ENCODE measurements at places on chromosomes 3 and 15. TPM values are rescaled to one million over a fixed set of nuclear protein-coding genes. Genes with fewer than 3 reads are reported as not detected.
A peak's percentile ranks its signal among the peaks of the same experiment; 100 is the strongest.

- H3K27me3 ChIP-seq = no peaks in the 10 kb centered on the region
- H3K36me3 ChIP-seq = no peaks in the 10 kb centered on the region
- H3K4me3 ChIP-seq = no peak overlapping the region
- H3K27ac ChIP-seq = no peak overlapping the region
- no peaks in the 10 kb centered on the region for H3K4me1 ChIP-seq
Measured at GRCh38 chr15:95884276-95884675, 446.2 kb upstream of the NR2F2 start.

TMEM207 gene
- not detected for total RNA-seq

GRCh38 chr15:58966698-58967097 is 20.8 kb upstream of the RNF111 start:
- DNase-seq = no peak
- H3K27ac ChIP-seq = no peak overlapping the region
- H3K4me1 ChIP-seq = no peaks in the 10 kb centered on the region

DNA sequence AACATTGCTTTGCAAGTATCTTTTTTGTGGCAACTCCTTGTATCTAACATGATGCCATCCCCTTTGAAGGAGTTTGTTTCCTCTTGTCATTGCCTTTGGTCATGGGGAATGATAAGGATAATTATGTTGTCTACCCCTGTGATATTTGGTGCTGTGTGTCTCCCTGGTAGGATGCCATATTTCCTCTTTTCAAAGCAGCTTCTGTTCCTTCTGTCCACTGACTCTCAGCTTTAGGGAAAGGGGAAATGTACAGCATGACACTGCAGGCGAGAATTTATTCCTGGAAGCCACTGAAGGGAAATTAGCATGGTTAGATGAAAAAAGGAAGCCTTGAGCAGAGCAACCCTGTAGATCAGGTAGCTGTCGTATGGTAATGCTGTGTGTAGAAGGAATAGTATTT is 576.7 kb downstream of the CADM2 start:
- no peaks in the 10 kb centered on the region for H3K4me1 ChIP-seq
- no peak overlapping the region for H3K27ac ChIP-seq
- H3K4me3 ChIP-seq = no peak overlapping the region
- H3K36me3 ChIP-seq = no peaks in the 10 kb centered on the region

DNA sequence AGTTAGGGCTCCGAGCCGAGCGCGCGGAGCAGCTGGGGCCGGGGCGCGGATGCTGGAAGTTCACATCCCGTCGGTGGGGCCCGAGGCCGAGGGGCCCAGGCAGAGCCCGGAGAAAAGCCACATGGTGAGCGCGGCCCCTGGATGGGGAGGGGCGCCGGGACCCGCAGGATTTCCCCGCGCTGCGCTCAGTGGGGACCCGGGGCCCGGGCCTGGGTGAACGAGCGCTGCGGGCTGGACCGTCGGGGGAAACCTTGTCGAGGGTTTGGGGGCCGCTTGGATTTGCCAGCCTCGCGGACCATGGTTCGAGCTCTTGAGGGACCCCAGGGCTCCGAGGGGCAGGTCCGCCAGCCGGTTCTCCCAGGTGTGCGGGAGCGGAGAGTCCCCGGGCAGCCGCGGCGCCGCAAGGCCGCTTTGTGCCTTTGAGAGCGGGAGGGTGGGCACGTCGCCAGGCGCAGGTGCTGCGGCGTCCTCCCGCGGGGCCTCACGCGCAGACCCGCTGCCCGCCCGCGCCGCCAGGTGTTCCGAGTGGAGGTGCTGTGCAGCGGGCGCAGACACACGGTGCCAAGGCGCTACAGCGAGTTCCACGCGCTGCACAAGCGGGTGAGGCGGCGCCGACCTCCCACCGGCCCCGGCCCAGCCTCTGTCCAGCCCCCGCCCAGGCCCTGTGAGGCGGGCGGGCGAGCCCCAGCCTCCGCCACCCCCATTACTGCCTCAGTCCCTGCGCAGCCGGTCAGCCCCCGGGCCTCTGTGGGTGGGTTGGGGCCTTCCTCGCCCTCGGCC is at the start of gene SNX22:
SNX22 (plus strand) TSS at position 5 of the 780 bp plus-strand sequence; CDS start at position 50, 45 bp downstream.
- no peaks in the 10 kb centered on the region for H3K36me3 ChIP-seq
- peak; percentile 34 for DNase-seq
- H3K4me3 ChIP-seq = peak within 1 kb of the TSS; percentile 59
- no peak within 1 kb of the TSS for H3K27ac ChIP-seq

SLC28A1 gene
- total RNA-seq = 4.1 TPM

DNA sequence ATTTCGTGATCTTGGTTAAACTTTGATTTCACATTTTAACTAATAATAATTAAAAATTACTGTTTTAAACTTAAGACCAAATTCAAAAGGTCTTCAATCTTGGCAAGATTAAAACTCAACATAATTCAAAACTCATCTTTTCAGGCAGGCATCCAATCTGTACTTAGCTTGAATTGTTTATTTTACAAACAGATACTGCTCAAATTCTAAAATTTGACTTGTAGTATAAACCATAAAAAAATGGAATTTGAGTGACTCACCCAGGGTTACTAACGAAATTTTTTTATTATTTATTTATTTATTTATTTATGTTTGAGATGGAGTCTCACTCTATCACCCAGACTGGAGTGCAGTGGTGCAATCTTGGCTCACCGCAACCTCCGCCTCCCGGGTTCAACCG is 64.4 kb downstream of the GAP43 start:
- no peak overlapping the region for H3K4me3 ChIP-seq
- DNase-seq = no peak
- no peaks in the 10 kb centered on the region for H3K27me3 ChIP-seq
- no peak overlapping the region for H3K27ac ChIP-seq
- H3K4me1 ChIP-seq = no peaks in the 10 kb centered on the region
- H3K36me3 ChIP-seq = no peaks in the 10 kb centered on the region

GRCh38 chr3:169510693-169511010 is 152.9 kb downstream of the MECOM start:
- no peaks in the 10 kb centered on the region for H3K36me3 ChIP-seq
- no peaks in the 10 kb centered on the region for H3K4me1 ChIP-seq
- no peak for DNase-seq
- H3K4me3 ChIP-seq = no peak overlapping the region
- no peaks in the 10 kb centered on the region for H3K27me3 ChIP-seq
- H3K27ac ChIP-seq = no peak overlapping the region

GRCh38 chr3:58704745-58705144 is 38.2 kb upstream of the FAM3D start:
- no peaks in the 10 kb centered on the region for H3K4me1 ChIP-seq
- DNase-seq = no peak
- no peak overlapping the region for H3K4me3 ChIP-seq

SOX14 gene
- total RNA-seq = not detected

DNA sequence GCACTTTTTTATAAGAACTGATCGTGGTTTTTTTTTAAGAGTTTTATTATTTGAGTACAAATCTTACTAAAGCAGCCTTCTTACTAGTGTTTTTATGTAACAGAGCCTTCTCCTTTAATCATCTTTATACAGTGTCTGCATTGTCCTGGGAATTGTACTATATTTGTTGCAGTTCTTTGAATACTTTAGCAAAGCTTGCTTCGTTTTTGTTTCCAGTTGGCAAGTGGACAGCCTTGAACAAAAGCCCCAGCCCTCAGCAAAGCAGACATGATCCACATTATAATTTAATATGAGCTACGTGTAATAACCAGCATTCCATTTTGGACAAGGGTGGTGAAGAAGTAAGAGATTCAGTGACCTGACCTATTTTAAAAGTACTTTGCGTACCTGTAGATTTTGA is 112.2 kb upstream of the FLNB start:
- H3K36me3 ChIP-seq = no peaks in the 10 kb centered on the region
- H3K4me1 ChIP-seq = no peaks in the 10 kb centered on the region
- H3K27me3 ChIP-seq = no peaks in the 10 kb centered on the region
- H3K4me3 ChIP-seq = no peak overlapping the region
- H3K27ac ChIP-seq = no peak overlapping the region
- no peak for DNase-seq

DNA sequence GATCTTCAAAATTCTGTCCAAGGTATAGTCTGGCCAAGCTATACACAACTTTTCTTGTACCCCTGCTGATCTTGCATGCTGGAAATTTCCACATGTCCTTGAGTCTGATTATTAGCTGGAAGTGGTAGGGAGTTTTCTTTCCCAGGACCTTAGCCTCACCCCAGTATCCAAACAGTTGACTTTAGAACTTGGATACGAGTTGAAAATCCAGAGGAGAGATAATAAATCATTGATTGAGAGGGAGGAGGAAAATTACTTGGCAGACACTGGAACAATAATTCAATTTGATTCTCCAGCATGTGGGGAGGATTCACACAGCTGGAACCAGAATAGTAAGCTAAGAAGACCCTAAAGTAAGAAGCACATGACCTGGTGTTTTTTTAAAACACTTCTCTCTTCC is 116.4 kb downstream of the IL5RA start:
- H3K4me3 ChIP-seq = no peak overlapping the region
- no peaks in the 10 kb centered on the region for H3K27me3 ChIP-seq
- H3K27ac ChIP-seq = no peak overlapping the region
- H3K36me3 ChIP-seq = no peaks in the 10 kb centered on the region
- DNase-seq = no peak

PHLDB2 gene
- 66.0 TPM for total RNA-seq

GRCh38 chr15:70558406-70559264 is 204.7 kb downstream of the UACA start:
- H3K27ac ChIP-seq = peak overlapping the region; percentile 17
- no peaks in the 10 kb centered on the region for H3K4me1 ChIP-seq
- DNase-seq = no peak

GRCh38 chr3:190000187-190000860 is 120.4 kb downstream of the P3H2 start:
- H3K27me3 ChIP-seq = no peaks in the 10 kb centered on the region
- DNase-seq = no peak
- H3K27ac ChIP-seq = no peak overlapping the region
- no peaks in the 10 kb centered on the region for H3K4me1 ChIP-seq
- no peaks in the 10 kb centered on the region for H3K36me3 ChIP-seq
- H3K4me3 ChIP-seq = no peak overlapping the region

GRCh38 chr3:62131620-62132019 is 241.7 kb downstream of the FEZF2 start:
- H3K27ac ChIP-seq = no peak overlapping the region
- H3K36me3 ChIP-seq = no peaks in the 10 kb centered on the region
- no peak overlapping the region for H3K4me3 ChIP-seq
- no peaks in the 10 kb centered on the region for H3K4me1 ChIP-seq
- no peak for DNase-seq

GRCh38 chr15:62503451-62503850 is 338.4 kb upstream of the C2CD4B start:
- H3K27me3 ChIP-seq = no peaks in the 10 kb centered on the region
- no peaks in the 10 kb centered on the region for H3K4me1 ChIP-seq
- no peak overlapping the region for H3K4me3 ChIP-seq
- DNase-seq = no peak
- no peak overlapping the region for H3K27ac ChIP-seq

DNA sequence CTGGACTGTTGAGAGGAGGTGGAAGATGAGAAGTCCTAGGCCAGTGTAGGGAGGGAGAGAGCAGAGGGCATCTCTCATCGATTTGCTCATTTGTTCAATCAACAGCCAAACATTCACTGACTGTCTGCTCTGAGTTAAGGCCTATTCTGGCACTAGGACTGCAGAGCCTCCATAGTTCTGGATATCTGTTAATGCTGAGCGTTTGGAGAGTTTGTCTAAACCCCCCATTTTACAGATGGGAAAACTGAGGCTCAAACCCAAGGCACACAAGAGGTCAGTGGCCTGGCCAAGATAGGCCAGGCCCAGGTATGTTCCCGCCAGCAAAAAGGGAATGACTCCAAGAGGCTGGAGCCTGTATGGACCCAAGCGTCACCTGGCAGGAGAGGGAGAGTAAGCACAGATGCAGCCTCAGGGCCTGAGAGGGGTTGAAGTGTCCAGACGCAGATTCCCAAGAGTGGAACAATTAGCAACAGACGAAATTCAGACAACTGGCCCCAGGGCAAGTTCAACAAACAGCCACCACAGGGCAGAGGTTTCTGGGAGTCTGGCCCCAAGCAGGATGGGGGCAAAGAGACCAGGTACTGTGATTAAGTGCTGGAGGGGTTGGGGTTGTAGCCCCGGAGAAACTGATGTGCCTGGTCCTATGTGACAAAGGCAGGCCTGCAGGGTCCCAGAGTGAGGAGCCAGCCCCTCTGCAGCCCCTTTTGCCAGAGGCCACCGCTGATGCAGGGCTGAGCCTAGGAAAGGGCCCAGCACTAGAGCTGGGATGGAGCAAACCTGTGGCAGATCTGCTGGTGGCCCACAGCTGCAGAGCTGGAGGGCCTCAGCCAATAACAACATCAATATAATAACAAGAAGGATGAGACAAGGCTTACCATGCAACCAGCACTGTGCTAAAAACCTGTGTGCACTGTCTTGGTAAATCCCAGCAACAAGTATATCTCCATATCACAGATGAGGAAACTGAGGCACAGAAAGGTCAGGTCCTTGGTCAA is 245.1 kb upstream of the TLE3 start:
- no peaks in the 10 kb centered on the region for H3K27me3 ChIP-seq
- DNase-seq = peak; percentile 19
- no peak overlapping the region for H3K27ac ChIP-seq
- no peaks in the 10 kb centered on the region for H3K36me3 ChIP-seq
- H3K4me3 ChIP-seq = no peak overlapping the region

DNA sequence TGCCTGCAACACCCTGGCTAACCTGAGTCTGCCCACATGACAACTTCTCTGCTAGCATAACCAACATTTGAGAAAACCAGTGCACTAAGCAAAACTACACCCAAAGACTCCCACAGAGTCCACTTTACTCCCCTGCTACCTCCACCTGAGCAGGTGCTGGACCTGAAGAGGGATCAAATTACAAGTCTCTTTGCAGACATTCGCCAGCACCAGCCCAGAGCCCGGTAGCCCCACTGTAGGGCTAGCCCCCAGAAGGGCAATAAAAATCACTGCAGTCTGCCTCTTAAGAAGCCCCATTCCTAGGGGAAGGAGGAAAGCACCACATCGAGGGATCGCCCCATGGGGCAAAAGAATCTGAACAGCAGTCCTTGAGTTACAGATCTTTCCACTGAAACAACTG is 472.2 kb downstream of the GRM7 start:
- no peaks in the 10 kb centered on the region for H3K36me3 ChIP-seq
- H3K4me3 ChIP-seq = no peak overlapping the region
- no peak overlapping the region for H3K27ac ChIP-seq

KCNMB3 gene
- 3.5 TPM for total RNA-seq

- no peak overlapping the region for H3K4me3 ChIP-seq
- no peaks in the 10 kb centered on the region for H3K27me3 ChIP-seq
- no peak overlapping the region for H3K27ac ChIP-seq
- H3K36me3 ChIP-seq = no peaks in the 10 kb centered on the region
Measured at GRCh38 chr3:126903521-126903920, 79.4 kb upstream of the PLXNA1 start.

HESX1 gene
- not detected for total RNA-seq

NUP210 gene
- total RNA-seq = 30.2 TPM

- peaks cover 10% of the 10 kb centered on the region for H3K4me1 ChIP-seq
- H3K4me3 ChIP-seq = peak overlapping the region; percentile 80
- H3K27ac ChIP-seq = peak overlapping the region; percentile 89
- no peaks in the 10 kb centered on the region for H3K36me3 ChIP-seq
Measured at GRCh38 chr3:195270079-195270816, 711 bp downstream of the XXYLT1 start.

ST8SIA2 gene
- not detected for total RNA-seq
